ENCODE measurements at places on chromosomes 12 and 14.

- DNase-seq: no peak
Observed at GRCh38 chr12:81330480-81330879, 252.6 kb downstream of the ACSS3 start.

GRCh38 chr14:87087881-87088280, 905.1 kb downstream of the GALC start:
- DNase-seq: no peak

DNA sequence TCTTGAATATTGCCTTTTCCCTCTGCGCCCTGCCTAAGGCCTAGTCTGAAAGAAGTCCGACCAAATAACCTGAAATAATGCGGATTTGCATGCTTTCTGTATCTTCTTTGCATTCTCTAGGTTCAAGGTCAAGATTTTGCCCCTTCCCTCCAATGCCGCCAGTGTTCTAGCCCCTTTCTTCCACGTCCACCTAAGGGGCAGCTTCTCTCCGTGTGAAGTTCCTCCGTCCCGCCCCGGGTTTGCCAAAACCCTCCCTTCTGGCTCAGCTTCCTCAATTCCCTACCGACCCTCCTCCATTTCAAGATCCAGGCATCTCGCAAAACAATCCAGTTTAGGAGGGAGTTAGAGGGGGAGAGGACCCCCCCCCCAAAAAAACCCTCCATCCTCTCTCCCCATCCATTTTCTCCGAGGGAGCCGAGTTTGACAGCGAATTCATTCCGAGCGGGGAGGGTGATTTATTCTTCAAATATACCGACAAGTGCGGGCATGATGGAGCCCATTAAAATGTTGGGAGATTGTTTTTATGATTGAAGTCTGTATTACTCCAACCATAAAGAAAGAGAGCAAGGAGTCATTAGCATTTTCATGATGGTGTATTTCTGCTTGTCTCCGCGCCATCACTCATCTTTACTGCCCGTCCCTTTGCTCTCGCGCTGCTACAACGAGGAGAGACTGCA, 20.9 kb upstream of the ATP5MC2 start:
- peak; percentile 44 for DNase-seq

DNA sequence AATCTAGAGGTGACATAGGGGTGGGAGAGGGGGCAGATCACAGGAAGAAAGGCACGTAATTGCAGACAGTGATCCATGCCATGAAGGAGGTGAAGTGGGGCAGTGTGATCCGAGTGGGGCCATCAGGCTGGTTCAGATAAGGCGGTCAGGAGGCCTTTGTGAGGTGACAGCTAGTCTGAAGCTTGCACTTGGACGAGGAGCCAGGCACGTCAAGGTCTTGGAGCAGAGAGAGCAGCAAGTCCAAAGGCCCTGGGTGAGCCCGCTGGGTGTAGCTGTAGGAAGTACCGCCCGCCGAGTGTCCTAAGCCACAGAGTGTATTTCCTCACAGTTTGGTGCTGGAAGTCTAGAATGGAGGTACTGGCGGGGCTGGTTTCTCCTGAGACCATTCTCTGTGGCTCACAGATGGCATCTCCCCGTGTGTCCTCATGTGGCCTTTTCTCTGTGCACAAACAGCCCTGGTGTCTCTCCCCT, 23.6 kb downstream of the RHOF start:
- no peak for DNase-seq

DNA sequence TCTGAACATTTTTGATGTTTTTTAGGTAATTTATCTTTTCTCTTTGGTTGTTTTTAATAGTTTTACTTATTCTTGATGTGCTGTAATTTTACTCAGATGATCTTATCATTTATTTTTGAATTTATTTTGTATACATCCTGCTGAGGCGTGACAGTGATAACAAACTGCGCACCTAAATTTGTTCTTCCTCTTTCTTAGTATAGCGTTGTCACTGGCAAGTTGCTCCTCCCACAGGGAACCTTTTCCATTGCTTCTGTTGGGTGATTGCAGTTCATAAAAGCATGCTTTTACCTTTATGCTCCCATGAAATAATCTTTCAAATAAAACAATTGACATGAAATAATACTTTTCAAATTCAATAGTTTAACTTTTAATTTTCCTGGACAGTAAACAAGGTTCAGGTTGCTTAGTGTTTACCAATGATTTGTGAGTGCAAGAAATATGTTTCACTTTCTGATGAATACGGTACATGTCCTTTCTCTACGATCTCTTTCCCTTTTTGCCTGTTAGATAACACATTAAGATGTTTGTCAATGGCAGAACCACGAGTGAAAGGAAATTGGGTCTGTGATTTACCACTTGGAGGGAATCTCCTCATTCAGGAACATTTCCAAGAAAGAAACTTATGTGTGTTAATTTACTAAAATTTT, 223.3 kb downstream of the CCDC91 start:
- DNase-seq: no peak

DNA sequence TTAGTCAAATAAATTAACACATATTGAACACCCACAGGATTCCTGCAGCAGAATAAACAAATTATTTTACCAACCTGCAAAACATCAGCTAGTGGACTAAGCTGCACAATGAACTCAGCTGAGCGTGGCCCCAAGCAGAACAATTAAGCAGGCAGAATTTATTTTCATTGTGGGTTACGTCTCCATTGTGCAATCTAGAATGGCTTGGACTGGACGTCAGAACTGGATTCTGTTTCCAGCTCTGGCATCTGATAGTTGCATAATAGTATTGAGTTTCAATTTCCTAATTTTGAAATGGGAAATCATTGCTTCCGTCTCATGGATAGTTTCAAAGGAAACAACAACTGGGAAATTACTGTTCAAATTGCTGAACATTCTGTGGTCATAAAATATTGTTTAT, 35.5 kb upstream of the RERG start:
- DNase-seq: no peak

- DNase-seq: no peak
Observed at GRCh38 chr12:95820096-95820703, 29.6 kb upstream of the NTN4 start.

DNA sequence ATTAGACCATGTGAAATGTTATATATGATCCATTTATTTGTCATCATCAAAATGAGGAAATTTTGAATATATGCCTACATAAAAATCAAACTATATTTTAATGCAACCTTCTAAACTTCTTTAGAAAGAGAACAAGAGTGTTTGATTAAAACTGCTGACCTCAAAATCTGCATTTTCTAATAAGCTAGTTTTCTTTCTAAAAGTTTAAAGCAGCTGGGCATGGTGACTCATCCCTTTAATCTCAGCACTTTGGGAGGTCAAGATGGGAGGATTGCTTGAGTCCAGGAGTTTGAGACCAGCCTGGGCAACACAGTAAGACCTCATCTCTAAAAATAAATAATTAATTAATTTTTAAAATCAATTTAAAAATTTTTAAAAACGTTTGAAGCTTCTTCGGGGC, 36.2 kb downstream of the GNPTAB start:
- no peak for DNase-seq

- DNase-seq: no peak
Observed at GRCh38 chr12:65620046-65620445, 204.2 kb upstream of the HMGA2 start.

- peak; percentile 53 for DNase-seq
Observed at GRCh38 chr14:94936401-94936892, 166.5 kb upstream of the GSC start.
